ENCODE measurements at places on chromosomes 1 and 21.

DNA sequence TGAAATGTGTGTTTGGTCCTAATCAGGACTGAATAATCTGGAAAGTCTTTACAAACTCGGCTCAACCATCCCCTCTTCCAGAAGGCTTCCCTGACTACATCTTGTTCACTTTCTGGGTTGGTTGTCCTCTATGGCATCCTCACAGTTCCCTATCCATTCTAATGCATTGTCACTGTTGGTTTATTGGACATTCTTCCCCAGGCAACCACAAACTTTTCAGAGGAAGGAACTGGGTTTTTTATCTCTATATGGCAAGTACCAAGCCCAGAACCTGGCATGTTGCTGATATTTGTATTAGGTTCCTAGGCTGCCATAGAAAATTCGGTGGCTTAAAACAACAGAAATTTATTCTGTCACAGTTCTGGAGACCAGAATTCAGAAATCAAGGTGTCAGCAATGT, 363.5 kb upstream of the ST6GALNAC5 start:
- no peak for DNase-seq

DNA sequence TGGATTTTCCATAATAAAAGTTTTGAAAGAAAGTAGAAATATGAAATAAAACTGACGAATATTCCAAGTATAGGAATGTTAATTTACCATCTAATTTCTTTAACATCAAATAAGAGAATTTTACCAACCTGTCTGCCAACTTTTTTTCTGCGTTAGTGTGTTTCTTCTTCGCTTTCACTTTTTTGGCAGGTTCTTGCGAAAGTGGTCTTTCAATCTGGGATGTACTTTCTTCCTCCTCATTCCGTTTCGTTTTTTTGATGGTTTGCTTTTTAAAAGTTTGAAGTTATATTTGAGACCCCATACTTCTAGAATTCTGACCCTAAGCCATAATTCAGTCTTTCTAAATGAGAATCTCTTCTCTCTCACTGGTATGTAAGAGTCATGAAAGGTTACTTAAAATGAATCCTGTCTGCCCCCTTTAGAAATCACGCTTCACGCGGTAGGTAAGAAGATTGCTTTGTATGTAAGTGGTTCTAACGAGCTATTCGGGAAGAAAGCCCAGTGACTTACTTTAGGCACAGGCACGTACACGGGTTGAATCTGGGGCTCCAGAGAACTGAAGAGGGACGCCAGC, 580 bp downstream of the RBM34 start:
- DNase-seq = no peak

DNA sequence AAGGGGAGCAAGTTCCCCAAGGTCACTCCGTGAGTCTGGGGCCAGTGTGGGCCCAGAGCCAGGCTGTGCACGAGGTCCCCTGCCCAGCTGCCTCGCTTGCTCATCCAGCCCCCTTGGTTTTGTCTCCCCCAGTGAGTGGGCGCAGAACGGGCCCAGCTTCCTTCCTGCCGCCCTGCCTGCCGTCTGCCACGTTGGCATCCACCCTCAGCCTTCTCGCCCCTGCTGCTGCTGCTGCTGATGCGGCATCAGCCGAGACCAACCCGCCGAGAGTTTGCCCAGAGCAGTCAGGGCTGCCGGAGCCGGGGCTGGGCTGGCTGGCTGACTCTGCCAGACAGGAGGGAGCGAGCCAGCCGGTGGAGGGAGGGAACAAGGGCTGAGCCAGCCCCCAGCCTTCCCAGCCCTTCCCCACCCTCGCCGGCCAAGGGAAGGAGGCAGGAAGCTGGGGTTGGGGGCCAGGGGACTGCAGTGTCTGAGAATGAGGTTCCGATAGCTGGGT, 31.4 kb upstream of the WASF2 start:
- no peak for DNase-seq

DNA sequence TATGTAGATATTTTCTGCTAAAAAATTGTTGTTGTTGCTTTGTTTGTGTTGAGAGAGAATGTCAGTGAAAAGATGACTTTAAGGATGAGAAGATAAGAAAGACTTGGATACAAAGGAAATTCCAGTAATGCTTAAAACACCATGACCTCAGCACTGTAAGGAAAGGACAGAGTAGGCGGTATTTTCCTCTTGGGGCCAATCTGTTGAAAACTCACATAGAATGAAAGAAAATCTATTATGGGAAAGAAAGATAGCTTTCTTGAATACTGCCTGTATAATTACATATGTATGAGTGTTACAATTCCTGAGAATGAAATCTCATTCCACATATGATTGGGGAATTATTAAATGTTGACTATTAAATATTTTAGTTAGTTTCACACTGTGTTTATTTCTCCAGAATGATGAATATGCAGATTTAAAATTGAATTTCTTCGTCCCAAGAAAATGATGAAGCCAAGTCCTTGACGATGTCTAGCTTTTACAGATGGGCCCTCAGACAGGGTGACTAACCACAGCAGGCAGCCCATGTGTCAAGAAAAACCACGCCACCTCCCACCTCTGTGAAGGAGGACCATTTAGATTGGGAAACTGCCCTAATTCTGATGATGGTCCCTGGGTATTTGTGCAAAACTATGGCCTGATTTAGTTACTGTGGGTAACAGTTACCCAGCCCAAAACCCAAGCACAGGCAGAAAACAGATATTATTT, 49.7 kb upstream of the LMO4 start:
- DNase-seq = no peak

DNA sequence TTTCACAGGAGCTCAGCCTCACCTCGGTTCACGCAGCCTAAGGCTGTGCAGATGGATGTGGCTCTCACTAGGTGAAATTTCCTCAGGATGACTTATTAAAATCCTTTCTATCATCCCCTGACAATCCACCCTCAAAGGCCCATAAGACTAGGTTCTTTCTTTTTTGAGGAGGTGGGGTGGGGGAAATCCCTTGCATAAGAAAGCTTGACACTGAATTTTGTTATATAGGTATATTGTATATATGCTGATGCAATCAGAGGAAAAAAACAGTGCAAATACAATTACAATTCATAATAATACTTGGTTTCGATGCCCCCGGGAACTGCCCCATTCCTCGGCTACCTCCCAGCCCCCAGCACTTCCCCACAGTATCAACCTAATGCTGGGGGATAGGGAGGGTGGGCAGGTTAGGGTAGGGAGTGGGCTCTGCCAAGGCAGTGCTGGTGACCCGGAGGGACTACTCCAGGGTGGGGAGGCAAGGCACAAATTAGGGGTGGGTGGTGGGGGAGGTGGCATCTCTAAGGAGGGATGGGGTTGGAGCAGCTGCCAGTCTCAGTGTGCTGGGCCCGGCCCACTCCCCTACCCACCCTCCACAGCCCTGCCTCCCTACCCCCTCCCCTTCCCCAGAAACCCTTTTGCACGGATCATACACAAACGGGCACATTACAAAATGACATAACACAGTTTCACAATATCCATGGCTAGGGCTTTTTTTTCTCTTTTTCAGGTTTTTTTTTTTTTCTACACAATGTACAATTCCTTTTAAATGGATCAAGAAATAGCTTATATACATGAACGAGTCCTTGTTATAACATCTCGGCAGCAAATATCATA, 30.9 kb downstream of the SLC27A3 start:
- DNase-seq = no peak

GRCh38 chr1:198756470-198756869, 117.6 kb downstream of the PTPRC start:
- no peak for DNase-seq

DNA sequence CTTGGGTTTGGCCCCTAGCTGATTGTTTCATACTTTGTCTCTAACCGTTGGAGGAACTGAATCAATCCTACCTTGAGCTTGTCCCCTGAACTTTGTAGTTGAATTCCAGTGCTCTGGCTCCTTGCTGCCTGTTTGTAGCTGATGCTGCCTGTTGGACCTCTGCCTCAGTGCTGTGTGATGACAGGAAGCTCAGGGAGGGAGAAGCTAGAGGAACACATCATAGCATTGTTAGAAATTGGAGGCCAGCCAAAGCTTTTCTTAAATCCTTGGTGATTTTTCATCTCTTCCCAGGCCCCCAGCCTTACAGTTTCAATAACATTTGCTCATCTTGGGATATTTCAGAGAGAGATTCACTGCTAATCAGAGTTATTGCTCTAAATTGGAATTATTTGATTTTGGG, 34.0 kb downstream of the MACF1 start:
- DNase-seq = no peak

- DNase-seq = no peak
Observed at GRCh38 chr1:223010582-223011504, 132.2 kb downstream of the TLR5 start.

DNA sequence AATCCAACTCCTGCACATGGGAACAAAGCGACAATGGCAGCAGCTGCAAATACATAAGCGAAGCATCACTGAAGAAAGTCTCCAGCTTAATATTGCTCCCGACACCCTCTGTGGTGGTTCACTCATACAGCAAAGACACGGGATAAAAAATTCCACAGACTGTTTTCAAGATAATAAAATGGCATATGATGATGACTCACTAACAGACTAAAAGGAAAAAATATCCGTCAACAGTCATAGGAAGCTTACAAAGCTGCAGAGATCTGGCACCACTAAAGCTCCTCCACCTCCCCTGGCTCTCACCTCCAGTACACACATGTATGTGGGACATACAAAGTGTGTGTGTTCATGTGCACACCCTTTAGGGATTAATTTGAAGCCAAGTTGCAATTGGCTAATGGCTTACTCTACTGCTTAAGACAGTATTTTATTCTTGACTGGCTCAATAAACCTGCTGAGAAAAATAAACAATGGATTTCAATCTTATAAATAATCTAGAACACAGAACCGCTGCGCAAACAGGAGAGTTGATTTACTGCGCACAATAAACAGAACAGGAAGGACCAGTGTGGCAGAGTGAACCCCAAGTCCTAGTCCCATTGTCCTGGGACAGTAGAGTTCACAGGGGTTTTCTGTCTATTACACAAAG, 94.4 kb downstream of the SLC45A1 start:
- DNase-seq = no peak

DNA sequence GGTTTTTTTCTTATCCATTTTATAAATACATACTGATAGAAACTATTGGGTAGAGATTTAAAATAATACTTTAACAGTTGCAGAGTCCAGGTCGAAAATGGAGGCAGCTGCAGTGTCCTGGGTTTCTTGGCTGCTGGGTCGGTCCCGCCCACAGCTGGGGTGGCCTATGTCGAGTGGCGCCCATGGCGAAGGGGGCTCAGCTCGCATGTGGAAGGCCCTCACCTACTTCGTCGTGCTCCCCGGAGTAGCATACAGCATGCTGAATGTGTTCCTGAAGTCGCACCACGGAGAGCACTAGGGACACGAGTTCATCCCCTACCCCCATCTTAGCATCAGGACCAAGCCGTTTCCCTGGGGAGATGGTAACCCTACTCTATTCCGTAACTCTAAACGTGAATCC, 1304.9 kb upstream of the ADGRL2 start:
- DNase-seq = no peak

GRCh38 chr1:214028095-214028494, 40.3 kb downstream of the PROX1 start:
- no peak for DNase-seq

DNA sequence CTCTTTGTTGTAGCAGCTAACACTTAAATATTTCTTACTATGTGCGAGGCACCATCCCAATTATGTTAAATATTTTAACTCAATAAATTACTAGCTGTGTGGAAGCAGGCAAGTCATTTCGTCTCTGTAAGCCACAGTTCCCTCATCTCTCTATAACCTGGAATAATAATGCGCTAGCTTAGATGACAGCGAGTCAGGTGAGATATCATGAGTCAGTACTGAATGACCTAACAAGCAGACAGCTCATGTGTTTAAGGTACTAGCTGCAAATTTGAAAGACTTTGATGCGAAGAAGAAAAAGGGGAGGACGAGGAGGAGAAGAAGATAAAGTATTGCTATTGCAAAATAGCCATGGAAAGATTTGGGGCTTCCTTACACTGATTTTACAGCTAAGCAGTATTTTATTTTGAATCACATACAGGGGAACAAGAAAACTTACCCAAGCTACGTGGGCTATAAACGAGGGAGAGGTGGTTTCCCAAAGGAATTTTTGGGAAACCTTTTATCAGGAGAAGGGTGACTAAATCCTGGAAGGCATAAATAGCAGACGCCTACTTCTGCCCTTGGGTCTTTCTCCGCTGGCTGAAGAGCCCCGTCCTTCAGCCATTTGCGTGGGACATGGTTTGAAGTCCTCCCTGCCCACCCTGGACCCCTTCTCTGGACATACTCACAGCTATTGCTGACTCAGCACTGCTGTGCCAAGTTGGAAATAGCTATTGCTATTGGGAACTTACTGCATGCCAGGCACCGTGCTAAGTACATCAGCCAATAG, 8.9 kb downstream of the CITED4 start:
- no peak for DNase-seq

GRCh38 chr21:44548922-44549321, 2.4 kb downstream of the KRTAP10-2 start:
- DNase-seq = no peak

- no peak for DNase-seq
Observed at GRCh38 chr1:65148548-65149350, 746 bp downstream of the AK4 start.

- DNase-seq = no peak
Observed at GRCh38 chr1:181043025-181043888, 9.5 kb downstream of the MR1 start.

GRCh38 chr1:24421502-24421901, 5.9 kb downstream of the NIPAL3 start:
- DNase-seq = no peak

DNA sequence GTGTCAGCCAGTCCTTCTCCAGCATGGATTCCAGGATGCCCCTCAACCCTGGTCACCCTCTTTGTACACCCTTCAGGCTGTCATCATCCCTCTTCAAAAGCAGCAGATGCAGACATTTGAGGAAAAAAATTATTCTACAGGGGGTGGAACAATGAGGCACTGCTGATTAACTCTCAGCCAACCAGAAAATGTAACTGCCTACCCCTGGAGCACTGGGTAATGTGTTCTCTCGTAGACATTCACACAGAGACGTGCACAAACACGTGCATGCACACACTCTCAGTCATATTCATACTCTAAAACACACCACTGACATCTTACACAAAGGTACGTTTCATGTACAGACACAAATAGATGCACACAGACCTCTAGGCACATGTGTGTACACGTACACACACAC, 175.4 kb downstream of the TRABD2B start:
- DNase-seq = no peak

DNA sequence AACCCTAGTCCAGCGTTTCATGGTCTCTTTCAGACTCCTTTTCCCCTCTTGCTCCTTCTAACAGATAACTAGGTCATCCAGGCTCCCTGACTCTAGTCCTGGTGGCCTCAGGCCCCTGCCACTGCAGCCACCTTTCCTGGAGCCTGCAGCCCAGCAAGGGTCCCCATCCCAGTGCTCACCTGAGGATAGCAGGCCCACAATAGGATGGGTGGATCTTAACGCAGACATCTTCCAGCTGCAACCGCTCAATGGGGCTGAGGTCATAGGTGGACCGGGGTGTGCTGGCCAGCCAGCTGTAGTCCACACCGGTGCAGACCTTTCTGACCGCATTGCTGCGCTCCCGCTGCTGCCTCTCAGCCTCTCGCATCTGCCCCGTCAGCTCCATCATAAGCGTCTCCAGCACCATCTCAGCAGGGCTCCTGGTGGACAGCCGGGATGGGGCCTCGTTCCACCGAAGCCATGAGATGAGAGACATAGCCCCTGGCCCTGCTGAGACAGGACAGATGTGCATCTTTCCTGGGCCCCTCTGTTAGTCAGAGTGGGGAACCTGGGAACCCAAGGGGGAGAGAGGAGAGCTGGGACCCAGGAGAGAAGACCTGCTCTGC, 10.9 kb downstream of the RD3 start:
- DNase-seq = no peak

All from esophagus squamous epithelium (tissue), 5 donors.